ENCODE measurements at places on chromosomes 5 and 9. TPM values are rescaled to one million over a fixed set of nuclear protein-coding genes. Genes with fewer than 3 reads are reported as not detected.
A peak's percentile ranks its signal among the peaks of the same experiment; 100 is the strongest.

STKLD1 gene
- 0.26 TPM for total RNA-seq

HTR1A gene
- total RNA-seq: not detected

DNA sequence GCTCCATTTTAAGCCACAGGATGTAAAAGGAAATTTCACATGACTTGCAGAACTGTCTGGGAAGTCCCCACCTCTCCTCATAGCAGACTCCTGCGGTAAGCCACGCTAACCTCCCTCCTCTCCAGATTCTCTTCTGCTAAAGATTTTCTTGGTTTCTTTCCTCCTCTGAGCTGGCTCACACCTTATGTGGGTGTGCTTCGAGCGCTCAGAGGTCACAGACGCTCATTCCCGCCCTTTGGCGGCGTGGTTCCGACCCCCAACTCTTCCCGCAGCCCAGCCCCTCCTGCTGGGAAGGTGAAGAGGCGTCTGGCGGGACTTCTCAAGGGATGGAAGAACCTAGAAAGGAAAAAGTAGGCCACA is 32.9 kb upstream of the CDK20 start:
- no peak for DNase-seq

- no peak for DNase-seq
Measured at GRCh38 chr5:172661526-172661925, 20.5 kb downstream of the NEURL1B start.

DNA sequence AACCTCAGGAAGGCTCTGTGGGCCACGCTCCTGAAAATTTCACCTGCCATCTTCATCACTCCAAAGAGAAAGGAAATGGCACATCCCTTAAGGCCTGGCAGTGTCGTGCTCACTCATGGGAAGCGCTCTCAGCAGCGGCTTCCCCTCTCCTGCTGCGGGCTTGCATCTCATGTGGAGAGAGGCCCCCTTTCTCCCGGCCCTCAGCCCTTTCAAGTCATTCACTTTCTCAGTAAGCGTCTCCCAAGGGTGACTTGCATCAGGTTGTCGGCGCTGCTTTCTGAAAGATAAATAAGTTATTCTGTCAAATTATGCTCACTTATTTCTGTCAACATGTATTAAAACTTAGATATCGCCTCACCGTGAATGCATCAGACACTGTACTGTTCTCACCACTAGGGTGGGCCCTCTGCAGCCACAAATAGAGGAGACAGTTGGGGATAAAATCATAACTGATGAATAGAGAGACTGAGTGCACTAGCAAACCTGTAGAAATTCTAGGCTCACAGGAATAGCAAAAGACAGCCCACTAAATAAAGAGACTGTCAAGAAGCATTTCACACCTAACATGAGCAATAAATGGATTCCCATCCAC is 174.6 kb downstream of the RFK start:
- DNase-seq: no peak

- DNase-seq: no peak
Measured at GRCh38 chr9:124555043-124555442, 47.8 kb upstream of the NR5A1 start.

- DNase-seq: no peak
Measured at GRCh38 chr9:5364294-5365024, 24.8 kb upstream of the RLN1 start.

GRCh38 chr5:7446913-7447312 is 51.0 kb downstream of the ADCY2 start:
- DNase-seq: no peak

GRCh38 chr9:10903969-10904368 is 291.2 kb upstream of the PTPRD start:
- no peak for DNase-seq

DNA sequence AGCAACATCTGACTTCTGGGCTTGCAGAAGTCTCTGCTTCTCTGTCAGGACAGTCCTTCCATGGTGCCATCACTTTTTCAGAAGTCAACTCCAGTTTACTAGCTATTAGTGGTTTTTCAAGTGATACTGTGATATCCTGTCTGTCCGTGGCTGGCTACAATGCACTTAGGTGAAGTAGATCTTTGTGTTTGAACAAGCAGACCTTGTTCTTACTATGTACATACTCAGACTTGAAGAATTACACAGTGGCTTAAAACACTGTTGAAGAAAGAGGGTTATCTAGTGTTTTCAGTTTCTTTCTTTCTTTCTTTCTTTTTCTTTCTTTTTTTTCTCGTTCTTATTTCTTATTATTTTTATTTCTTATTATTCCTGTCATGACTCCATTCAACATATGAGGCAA is 228.7 kb downstream of the NTRK2 start:
- peak; percentile 24 for DNase-seq

GRCh38 chr5:173742432-173742816 is 126.0 kb upstream of the BOD1 start:
- no peak for DNase-seq

- DNase-seq: no peak
Measured at GRCh38 chr5:142571371-142571770, 114.5 kb downstream of the FGF1 start.

Data from esophagus muscularis mucosa (tissue), 4 donors.